GM12891 (cell line): ENCODE measurements at places on chromosomes 3 and 15.

- DNase-seq = no peak
These were observed 11.8 kb downstream of the AP3B2 start for GRCh38 chr15:82697735-82698407.

DNA sequence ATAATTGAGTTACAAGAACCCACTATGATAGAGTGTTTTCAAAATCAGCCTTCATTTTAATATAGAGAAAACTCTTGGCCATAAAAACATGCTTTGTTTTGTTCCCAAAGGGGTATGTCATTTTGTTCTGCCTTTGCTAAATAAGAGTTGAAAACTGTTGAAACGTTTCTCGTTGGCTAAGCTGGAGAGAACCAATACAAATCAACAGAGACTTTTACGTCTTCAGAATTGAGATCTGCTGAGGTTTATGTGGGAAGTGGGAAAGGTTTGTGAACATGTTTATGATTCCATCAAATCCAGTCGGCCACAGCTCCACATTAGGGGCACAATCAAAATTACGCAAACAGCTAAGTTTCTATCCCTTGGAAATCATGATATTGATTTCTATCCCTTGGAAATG is 102.0 kb downstream of the IGF2BP2 start:
- no peak for DNase-seq

DNA sequence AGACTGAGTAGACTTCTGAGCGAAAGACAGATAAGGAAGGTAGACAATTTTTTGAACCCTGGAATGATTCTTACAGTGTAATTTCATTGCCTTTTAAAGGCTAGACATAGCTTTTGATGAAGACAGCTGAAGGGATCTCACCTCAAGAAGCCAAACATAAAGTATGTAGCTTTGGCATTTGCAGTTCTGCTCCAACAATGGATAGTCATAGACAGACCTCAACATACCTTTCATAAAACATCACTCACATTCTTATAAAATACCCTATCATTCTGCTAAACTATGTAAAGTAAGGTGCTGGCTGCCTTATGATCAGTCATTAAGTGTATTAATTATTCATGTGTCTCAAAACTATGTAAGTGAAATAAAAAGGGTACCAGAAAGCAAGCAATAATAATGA is 70.0 kb downstream of the UBE3A start:
- DNase-seq = no peak

GRCh38 chr3:135141160-135141559 is 346.1 kb downstream of the EPHB1 start:
- DNase-seq = no peak

DNA sequence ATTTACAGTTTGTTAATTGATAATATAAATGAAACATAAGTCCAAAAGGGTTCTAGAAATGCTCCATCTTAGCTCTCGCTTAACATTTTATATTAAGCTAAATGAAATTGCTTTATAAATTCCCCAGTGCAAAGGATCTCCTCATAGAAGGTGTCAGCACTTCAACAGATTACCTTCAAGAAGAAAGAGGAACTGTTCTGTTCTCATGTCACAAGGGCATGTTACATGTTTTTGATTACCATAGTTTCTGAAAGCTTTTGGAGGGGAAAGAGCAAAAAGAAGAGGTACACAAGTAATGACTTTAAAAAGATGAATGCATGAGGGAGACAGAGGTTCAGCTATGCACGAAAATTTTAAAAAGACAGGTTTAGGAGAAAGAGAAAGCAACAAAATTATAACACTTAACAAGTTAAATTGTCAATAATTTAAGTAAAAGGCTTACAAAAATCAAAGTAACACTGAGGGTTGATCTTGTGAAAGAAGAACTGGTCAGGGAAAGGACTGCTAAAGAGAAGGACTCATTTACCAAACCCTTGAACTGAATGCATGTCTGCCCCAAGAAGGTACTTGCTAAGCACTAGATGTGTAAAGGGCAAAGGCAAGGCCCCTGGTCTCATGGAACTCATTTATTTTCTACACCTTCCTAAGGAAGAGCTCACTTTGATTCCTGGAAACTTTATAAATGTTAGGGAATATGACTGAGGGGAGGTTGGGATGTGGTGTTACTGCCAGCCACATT is 45.1 kb downstream of the CCDC191 start:
- no peak for DNase-seq

DNA sequence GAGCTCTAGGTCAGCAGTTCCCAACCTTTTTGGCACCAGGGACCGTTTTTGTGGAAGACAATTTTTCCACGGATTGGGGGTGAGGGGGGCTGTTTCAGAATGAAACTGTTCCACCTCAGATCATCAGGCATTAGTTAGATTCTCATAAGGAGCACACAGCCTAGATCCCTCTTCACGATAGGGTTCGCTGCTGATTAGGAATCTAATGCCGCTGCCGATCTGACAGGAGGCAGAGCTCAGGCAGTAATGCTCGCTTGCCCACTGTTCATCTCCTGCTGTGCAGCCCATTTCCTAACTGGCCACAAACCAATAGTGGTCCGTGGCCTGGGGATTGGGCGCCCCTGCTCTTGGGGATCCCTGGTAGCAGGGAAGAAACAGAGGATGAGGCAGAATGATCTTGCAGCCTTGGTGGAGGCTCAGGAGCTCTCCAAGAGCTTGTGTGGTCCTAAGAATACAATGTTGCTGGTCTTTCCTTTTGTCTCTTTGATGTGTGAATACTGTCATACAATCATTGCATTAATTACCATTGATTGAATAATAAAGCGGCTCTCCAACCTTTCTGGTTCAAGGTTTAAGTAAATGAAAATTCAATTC is 183.2 kb downstream of the FNDC3B start:
- no peak for DNase-seq

DNA sequence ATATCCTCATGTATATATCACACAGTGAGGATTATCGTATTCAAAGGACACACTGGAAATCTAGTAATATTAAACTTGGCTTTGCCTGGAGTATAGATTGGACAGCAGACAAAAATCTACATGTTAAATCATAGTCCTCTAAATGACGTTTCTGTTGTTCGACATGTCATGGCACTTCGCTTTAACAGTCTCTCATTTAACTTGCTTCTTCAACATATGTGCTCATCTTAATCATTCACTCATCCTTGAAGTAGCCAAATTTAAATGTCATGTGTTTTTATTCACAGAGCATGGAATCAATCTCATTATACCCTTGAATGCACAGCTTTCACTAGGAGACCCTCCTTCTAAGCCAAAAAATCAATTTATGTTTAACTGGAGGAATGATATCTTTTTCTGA is 417.0 kb upstream of the CNTN6 start:
- no peak for DNase-seq

- DNase-seq = no peak
These were observed 60.3 kb downstream of the NOX5 start for GRCh38 chr15:69074843-69075224.

DNA sequence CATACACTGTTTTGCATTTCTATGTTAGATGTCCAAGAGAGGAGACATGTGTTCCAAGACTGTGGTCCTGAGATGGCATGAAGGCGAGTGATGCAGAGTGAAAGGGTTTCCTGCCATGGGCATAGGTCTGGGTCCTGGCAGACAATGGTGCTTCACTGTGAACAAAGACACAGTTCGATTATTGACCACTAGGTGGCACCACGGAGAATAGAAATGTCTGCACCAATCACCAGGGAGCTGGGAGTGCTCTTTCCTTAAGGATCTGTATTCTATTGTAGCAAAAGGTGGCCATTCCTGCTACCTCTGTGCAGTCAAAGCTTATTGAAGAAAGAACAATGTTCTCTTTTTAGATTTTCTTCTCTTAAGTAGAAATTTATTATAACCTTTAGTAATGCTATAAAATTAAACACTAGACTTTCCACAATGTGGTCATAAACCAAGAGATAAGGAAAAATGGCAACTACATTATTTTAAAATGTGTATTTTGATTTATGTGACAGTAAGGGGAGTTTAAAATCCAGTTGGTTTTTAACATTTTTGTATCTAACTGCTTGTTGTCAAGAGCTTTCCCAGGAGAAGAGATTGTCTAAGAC is 88.7 kb downstream of the GABRG3 start:
- DNase-seq = peak; percentile 39

GRCh38 chr3:193865339-193865738 is 270.6 kb upstream of the HES1 start:
- DNase-seq = peak; percentile 38

GRCh38 chr3:17850448-17850847 is 108.0 kb upstream of the TBC1D5 start:
- no peak for DNase-seq

GRCh38 chr15:69536726-69537512 is 84.3 kb downstream of the RPLP1 start:
- DNase-seq = no peak

GRCh38 chr3:15978801-15979200 is 181.0 kb upstream of the ANKRD28 start:
- DNase-seq = no peak

- no peak for DNase-seq
These were observed 18.7 kb downstream of the TNFAIP8L3 start for GRCh38 chr15:51075826-51076523.

DNA sequence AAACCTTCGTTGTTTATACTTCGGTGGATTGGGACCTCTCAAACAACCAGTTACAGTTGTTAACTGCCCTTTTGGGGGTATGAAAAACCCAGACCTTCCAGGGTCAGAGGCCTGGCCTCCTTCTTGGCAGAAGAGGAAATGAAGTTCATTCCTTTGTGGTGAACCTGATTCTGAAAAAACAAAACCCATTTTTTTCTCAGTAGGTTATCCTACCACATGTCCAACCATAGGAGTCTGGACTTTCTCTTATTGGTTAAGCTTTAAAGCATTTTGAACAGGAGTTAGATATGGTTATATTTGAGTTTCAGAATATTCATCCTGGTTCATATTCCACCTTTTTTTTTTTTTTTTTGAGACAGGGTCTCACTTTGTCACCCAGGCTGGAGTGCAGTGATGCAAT is 7.2 kb upstream of the LACTB start:
- DNase-seq = no peak

- DNase-seq = no peak
These were observed 52.4 kb downstream of the SPSB4 start for GRCh38 chr3:141103503-141103902.

GRCh38 chr3:158486200-158486599 is 84.8 kb upstream of the MLF1 start:
- DNase-seq = no peak

DNA sequence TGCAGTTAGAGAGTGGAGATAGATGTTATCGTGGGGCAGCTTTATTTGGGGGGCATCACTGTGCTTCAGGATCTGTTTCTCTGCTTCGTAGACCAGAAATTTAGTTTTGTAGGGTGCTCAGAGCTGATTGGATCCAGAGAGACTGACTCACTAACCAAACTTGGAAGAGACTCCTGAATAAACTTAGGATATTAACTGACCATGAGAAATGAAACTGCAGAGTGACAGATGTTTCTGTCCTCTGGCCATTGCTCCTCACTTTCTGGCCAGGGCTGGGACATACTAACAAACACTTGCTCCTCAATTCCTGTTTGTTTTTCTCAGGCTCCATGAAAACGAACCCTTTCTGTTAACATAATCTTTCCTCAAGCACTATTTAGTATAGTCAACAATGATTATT is 4.3 kb downstream of the ZNF592 start:
- no peak for DNase-seq

DNA sequence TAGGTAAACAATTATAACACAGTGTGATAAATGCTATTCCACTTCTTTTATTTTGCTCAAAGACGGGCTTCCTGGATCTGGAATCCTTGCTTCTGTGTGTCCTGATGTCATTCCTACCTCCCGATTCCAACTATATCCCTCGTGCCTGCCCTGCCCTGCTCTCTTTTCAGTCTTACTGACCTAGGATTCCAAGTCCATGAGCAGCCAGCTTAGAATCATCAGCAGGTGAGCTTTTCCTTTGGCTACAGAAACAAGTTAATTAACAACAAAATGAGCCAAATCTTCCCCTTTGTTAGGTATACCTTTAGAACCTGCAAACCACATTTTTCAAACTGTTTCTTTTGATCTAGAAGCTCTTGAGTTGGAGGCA is 21.9 kb upstream of the KPNA1 start:
- DNase-seq = no peak

GRCh38 chr15:47720555-47720954 is 3.2 kb downstream of the SEMA6D start:
- no peak for DNase-seq

DNA sequence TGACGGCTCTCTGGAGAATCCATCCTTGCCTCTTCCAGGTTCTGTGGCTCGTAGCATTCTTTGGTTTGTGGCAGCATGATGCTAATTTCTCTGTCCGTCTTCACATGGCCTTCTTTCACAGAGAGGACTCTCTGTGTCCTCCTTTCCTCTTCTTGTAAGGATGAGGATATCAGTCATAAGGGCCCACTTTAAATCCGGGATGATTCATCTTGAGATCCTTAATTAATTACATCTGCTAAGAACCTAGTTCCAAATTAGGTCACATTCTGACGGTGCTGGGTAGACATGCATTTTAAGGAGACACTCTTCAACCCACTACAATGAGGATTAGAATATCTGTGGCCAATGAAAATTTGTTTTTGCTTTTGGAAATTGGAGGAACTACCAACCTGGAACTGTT is 15.7 kb upstream of the GXYLT2 start:
- DNase-seq = no peak
